Thymus (tissue), 14 donors: ENCODE measurements at places on chromosomes 12 and 14. TPM values are rescaled to one million over a fixed set of nuclear protein-coding genes. Genes with fewer than 3 reads are reported as not detected.

Gene PLBD1
- total RNA-seq, result 9.5 TPM

Gene P2RX7
- total RNA-seq, result 1.7 TPM

Gene DLK1
- 4.8 TPM for total RNA-seq

Gene PAX9
- 21.5 TPM for total RNA-seq

Gene CPNE6
- total RNA-seq, result 0.05 TPM

Gene DRAM1
- 8.2 TPM for total RNA-seq

Gene CLEC4C
- total RNA-seq, result 1.4 TPM

Gene TAS2R43
- total RNA-seq, result 0.94 TPM

GRCh38 chr12:113052326-113052725, 4.2 kb upstream of the DTX1 start:
- DNase-seq, result no peak

DNA sequence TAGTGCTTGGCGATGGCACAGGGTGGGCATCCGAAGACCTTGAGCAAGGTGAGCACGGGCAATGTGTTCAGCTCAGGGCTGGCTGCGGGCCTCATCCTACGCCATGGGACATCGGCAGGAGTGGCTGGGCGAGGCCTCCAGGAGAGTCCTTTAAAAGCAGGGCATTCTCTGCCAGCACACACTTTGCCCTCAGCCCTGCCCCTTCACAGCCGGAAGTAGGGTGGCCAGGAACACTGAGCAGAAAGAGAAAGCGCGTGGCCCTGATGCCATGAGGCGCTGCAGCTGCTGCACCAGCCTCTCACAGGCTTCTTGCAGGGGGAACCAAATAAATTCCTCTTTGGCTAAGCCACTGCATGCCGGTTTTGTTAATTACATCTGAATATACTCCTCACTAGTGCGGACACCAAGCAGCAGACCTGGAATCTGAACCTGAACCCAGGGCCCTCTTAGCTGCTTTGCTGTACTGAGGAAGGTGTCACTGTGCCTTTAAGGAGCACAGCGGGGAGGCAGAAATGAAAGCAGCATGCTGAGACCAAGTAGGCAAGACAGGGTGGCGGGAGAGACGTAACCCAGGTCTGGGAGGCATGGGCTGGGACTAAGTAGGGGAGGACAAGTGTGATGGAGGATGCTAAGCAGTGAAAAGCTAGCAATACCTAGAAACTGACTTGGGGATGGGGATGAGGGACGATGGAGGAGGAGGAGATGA, 155.2 kb downstream of the TTC7B start:
- DNase-seq, result peak; percentile 19

- DNase-seq, result no peak
These were observed 350.2 kb downstream of the DIO2 start for GRCh38 chr14:79861111-79861510.
